ENCODE measurements at places on chromosomes 13 and 19. TPM values are rescaled to one million over a fixed set of nuclear protein-coding genes. Genes with fewer than 3 reads are reported as not detected.

Gene RASIP1
- 11.9 TPM for total RNA-seq

Gene LHB
- total RNA-seq, result not detected

Gene TTC9B
- 34.2 TPM for total RNA-seq

Gene STAP2
- total RNA-seq, result 21.9 TPM

Gene FBXO17
- total RNA-seq, result 20.8 TPM

Gene CD177
- 4.8 TPM for total RNA-seq

Gene ZNF579
- total RNA-seq, result 2.1 TPM

Gene SCEL
- 0.11 TPM for total RNA-seq

Gene NEK3
- total RNA-seq, result 11.4 TPM

Gene KL
- 2.9 TPM for total RNA-seq

Gene HSH2D
- 0.11 TPM for total RNA-seq

Gene KIR2DL1
- not detected for total RNA-seq

Gene MAG
- total RNA-seq, result 83.5 TPM

DNA sequence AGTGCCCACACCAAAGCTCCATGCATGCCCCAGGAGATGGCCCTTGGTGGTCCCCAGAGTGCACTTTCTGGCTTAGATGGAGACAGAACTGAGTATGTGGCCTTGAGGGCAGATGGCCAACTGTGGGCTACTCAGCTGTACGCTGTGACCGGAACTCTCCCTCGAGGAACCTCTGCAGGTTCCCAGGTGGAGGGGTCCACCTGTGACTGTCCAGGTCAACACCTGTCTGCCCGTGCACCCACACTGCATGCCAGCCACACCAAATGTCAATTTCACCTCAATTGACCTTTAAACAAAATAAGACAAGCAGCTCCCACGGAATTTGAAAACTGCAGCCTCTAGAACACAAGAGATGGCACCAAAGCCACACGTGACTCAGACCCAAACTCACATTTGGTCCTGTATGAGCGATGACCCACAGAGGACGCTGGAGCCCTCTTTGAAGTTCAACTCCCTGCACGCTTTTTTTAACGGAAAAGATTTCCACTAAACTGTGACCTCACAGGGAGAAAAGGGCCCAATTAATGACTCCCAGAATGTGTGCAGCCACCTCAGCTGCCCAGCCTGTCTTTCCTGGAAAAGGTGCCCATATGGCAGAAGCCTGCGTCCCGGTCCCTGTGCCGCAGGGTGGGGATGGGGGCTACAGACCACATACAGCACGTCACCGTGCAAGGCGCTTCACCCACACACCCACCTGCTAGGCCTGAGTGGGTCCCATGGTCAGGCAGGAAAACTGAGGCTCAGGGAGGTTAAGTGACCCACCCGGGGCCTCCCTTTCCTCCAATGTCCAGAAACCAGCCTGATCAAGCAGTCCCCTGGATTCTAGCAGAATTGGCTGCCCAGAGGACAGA is 47.7 kb downstream of the KLF2 start:
- DNase-seq, result no peak
- no peak overlapping the region for H3K4me3 ChIP-seq
- no peak overlapping the region for H3K27ac ChIP-seq
- H3K4me1 ChIP-seq, result peaks cover 34% of the 10 kb centered on the region
- peaks cover 68% of the 10 kb centered on the region for H3K36me3 ChIP-seq
- H3K27me3 ChIP-seq, result no peaks in the 10 kb centered on the region

- DNase-seq, result peak; percentile 80
- H3K27me3 ChIP-seq, result no peaks in the 10 kb centered on the region
- no peak overlapping the region for H3K27ac ChIP-seq
- peaks cover 15% of the 10 kb centered on the region for H3K4me1 ChIP-seq
- H3K4me3 ChIP-seq, result peak overlapping the region; percentile 73
Observed at GRCh38 chr13:43787997-43788396, 1.2 kb upstream of the ENOX1 start.

DNA sequence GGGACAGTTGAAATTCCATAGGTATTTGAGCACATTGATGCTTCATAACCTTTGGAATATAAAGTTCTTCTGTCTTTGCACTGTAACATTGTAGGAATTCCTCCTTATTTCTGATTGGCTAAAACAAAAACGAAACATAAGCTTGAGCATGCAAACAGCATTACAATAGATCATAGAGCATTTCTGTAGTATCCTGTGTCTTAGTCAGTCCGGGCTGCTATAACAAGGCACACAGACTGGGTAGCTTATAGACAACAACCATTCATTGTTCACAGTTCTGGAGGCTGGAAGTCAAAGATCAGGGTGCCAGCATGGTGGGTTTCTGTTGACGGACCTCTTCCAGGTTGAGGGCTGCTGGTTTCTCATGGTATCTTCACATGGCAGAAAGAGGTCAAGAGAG is 188.7 kb upstream of the SOX21 start:
- H3K4me1 ChIP-seq, result no peaks in the 10 kb centered on the region
- no peaks in the 10 kb centered on the region for H3K36me3 ChIP-seq
- H3K4me3 ChIP-seq, result no peak overlapping the region
- DNase-seq, result no peak
- H3K27me3 ChIP-seq, result no peaks in the 10 kb centered on the region
- no peak overlapping the region for H3K27ac ChIP-seq

GRCh38 chr13:85303630-85304029 is 495.6 kb downstream of the SLITRK6 start:
- H3K4me1 ChIP-seq, result no peaks in the 10 kb centered on the region
- no peaks in the 10 kb centered on the region for H3K27me3 ChIP-seq
- H3K27ac ChIP-seq, result no peak overlapping the region
- no peak overlapping the region for H3K4me3 ChIP-seq

- no peak overlapping the region for H3K4me3 ChIP-seq
- H3K36me3 ChIP-seq, result no peaks in the 10 kb centered on the region
- no peak for DNase-seq
- no peaks in the 10 kb centered on the region for H3K4me1 ChIP-seq
- no peak overlapping the region for H3K27ac ChIP-seq
Observed at GRCh38 chr13:40657951-40658350, 8.5 kb downstream of the FOXO1 start.

DNA sequence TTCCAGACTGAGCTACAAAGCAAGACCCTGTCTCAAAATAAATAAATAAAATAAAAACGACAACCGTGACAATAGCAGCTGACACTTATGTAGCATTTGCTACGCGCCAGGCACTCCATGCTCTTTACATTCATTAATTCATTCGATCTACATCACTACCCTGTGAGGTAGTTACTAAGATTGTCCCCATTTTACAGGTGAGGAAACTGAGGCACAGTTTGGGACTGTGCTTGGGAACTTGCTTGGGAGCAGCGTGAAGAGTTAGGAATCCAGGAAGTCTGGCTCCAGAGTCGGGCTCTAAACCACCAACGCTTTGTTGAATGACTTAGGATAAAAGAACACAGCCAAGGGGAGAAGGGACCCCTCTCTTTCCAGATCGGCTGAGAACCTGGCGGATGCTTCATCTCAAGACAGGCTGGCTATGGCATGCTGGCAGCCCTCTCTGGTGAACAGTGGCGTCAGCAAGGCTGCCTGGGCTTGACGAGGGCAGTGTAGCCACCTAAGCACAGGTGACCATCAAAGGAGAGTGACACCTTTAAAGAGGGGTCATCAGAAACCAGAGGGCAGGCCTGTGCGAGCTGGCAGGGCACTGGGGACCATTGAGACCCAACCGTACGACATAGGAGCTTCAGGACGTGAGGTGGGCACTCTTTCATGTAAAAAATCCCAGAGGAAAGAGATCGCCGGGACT is 591 bp downstream of the DOHH start:
- peaks cover 31% of the 10 kb centered on the region for H3K36me3 ChIP-seq
- no peak for DNase-seq
- peaks cover 10% of the 10 kb centered on the region for H3K4me1 ChIP-seq
- H3K27ac ChIP-seq, result peak overlapping the region; percentile 92

DNA sequence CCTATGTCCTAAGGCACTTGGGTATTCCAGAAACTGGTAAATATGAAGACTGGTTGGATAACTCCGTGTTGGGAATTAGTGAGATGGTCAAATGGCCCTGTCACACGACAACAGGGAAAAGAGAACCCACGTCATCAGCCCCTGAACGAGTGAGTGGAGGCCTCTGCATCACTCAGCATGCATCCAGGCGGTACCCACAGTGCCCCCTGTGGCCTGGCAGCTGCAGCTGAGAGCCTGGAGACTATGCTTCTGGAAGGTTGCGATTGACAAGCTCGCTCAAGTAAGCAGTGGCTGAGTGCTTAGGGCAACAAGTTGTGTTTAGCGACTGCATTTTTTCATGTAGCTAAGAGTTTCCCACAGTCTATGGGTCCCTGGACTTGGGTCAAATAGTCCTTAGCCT is 55.9 kb downstream of the COL4A2 start:
- peaks cover 8% of the 10 kb centered on the region for H3K4me1 ChIP-seq
- no peaks in the 10 kb centered on the region for H3K36me3 ChIP-seq
- no peak overlapping the region for H3K27ac ChIP-seq
- no peak overlapping the region for H3K4me3 ChIP-seq

GRCh38 chr19:43148233-43148632 is 38.1 kb downstream of the PSG5 start:
- no peak for DNase-seq
- no peaks in the 10 kb centered on the region for H3K4me1 ChIP-seq
- no peaks in the 10 kb centered on the region for H3K27me3 ChIP-seq
- H3K27ac ChIP-seq, result no peak overlapping the region
- no peaks in the 10 kb centered on the region for H3K36me3 ChIP-seq

DNA sequence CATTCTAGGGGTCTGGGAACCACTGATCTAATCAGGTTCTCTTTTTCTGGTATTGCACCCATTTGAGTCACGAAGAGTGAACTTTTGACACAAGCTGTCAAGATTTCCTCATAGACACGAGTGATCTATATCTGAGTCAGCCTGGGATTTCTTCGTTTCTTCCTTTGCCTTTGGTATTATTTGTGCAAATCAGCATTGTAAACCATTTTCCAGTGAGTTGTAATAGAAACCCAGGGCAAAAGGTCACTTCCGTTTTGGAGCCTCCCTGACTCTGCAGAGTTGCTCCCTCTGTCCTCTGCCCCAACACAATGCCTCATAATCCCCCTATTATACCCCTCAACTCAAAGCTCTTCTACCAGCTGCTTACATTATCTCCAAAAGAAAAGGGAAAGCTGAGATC is 615.1 kb downstream of the EFNB2 start:
- no peaks in the 10 kb centered on the region for H3K4me1 ChIP-seq
- H3K4me3 ChIP-seq, result no peak overlapping the region
- H3K36me3 ChIP-seq, result no peaks in the 10 kb centered on the region

GRCh38 chr13:29849731-29850212 is 645 bp downstream of the UBL3 start:
- no peaks in the 10 kb centered on the region for H3K27me3 ChIP-seq
- peak; percentile 83 for DNase-seq
- no peaks in the 10 kb centered on the region for H3K4me1 ChIP-seq
- H3K27ac ChIP-seq, result peak overlapping the region; percentile 98

DNA sequence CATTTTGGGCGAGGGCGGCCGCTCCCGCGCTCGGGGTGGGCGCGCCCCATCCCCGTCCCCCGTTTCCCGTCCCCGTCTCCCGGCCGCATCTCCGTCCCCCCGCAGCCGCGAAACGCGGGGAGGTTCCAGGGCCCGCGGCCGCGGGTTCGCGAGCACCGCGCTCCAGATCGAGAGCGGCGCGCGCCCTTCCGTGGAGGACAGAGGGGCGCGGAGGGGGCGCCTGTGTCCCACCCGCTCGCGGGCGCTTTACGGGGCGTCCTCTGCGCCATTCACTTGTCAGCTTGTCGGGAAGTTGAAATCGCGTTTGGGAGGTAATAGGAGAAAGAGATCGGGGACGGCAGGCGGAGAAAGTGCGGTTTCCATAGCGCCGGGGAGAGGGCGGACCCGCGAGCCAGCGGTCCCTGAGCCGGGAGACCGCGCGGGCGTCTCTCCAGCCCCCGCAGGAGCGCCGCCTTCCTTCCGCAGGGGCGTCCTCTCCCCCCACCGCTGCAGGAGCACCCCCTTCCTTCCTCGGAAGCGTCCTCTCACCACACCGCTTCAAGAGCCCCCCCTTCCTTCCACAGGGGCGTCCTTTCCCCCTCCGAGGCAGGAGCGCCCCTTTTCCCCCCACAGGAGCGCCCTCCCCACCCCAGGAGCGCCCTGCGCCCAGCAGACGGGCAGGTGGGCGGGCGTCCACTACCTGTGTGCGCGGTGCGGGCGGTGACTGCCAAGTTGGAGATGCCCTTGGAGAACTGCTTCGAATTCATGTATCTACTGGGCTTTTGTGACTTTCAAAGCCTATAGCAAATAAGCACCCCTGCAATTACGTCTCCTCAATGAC is 962 bp upstream of the IRS2 start:
- no peak for DNase-seq
- H3K27me3 ChIP-seq, result no peaks in the 10 kb centered on the region
- peak overlapping the region; percentile 73 for H3K4me3 ChIP-seq
- H3K4me1 ChIP-seq, result peaks cover 27% of the 10 kb centered on the region

DNA sequence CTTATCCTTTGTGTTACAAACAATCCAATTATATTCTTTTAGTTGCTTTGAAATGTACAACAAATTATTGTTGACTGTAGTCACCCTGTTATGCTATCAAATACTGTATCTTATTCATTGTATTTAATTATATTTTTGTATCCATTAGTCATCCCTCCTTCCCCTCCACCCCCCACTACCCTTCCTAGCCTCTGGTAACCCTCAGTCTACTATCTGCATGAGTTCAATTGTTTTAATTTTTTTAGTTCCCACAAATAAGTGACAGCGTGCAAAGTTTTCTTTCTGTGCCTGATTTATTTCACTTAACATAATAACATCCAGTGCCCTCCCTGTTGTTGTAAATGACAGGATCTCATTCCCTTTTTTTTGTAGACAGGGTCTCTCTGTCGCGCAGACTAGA is 4.5 kb downstream of the SAE1 start:
- no peak overlapping the region for H3K4me3 ChIP-seq
- peaks cover 23% of the 10 kb centered on the region for H3K4me1 ChIP-seq
- DNase-seq, result no peak
- no peak overlapping the region for H3K27ac ChIP-seq
- H3K27me3 ChIP-seq, result no peaks in the 10 kb centered on the region
- peaks cover 18% of the 10 kb centered on the region for H3K36me3 ChIP-seq

DNA sequence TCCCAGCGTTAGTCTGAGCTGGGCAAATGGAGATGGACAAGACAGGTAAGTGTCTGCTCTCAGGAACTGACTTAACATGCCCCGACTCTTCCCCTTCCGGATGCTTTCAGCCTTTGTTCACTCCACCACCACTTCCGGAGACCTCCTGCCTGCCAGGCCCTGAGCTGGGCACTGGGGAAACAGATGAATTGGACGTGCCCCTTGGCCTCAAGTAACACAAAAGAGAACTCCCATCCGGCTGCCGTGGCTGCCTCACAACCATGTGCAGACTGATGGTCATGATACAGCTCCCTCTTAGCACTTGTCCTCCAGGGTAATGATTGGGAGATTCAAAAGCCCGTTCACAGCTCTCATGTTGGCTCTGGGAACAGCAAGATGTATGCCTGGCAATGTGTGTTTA is 6.9 kb downstream of the ZNF784 start:
- H3K36me3 ChIP-seq, result peaks cover 77% of the 10 kb centered on the region
- no peaks in the 10 kb centered on the region for H3K4me1 ChIP-seq
- H3K4me3 ChIP-seq, result no peak overlapping the region
- no peak overlapping the region for H3K27ac ChIP-seq
- no peaks in the 10 kb centered on the region for H3K27me3 ChIP-seq

GRCh38 chr19:48835734-48836088 is 580 bp downstream of the HSD17B14 start:
- DNase-seq, result peak; percentile 88
- H3K4me1 ChIP-seq, result peaks cover 28% of the 10 kb centered on the region
- peaks cover 20% of the 10 kb centered on the region for H3K36me3 ChIP-seq
- peak overlapping the region; percentile 92 for H3K27ac ChIP-seq
- H3K27me3 ChIP-seq, result peaks cover 12% of the 10 kb centered on the region
- H3K4me3 ChIP-seq, result peak overlapping the region; percentile 58
